HEK293T (cell line): ENCODE measurements at places on chromosomes 7 and 10.

- DNase-seq = no peak
Measured at GRCh38 chr10:98231417-98231816, 36.6 kb downstream of the LOXL4 start.

- no peak for DNase-seq
Measured at GRCh38 chr10:62858364-62858763, 42.2 kb upstream of the EGR2 start.

DNA sequence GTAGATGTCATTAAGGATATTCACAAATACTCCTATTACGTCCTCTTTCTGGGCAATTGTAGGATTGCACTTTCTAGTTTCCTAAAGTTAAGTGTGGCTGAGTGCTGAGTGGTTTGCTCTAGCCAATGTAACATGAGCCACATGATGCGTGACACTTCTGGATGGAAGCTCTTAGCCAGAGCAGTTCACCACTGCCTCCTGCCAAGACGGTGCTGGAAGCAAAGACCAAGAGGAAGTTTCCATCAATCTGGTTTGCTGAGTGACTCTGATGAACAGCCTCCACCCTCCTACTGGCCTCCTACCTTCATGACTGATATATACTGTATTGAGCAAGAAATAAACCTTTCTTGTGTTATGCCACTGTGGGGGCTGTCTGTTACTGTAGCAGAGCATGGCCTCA lies 318.1 kb downstream of the KCNMA1 start:
- no peak for DNase-seq

DNA sequence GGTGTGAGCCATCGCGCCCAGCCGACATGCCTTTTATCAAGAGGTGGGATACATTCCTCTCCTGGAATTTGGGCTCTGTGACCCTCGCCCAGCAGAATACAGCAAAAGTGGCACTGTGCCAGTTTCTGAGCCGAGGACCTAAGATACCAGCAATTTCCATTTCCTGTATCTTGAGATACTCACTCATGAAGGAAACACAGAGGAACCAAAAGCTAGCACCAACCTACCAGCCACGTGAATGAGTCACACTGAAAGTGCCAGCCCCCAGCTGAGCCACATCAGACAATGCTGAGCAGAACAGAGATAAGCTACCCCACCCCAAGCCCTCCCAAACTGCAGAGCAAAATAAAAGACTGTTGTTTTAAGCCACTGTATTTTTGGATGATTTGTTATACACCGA lies 56.3 kb downstream of the CACUL1 start:
- peak; percentile 18 for DNase-seq

DNA sequence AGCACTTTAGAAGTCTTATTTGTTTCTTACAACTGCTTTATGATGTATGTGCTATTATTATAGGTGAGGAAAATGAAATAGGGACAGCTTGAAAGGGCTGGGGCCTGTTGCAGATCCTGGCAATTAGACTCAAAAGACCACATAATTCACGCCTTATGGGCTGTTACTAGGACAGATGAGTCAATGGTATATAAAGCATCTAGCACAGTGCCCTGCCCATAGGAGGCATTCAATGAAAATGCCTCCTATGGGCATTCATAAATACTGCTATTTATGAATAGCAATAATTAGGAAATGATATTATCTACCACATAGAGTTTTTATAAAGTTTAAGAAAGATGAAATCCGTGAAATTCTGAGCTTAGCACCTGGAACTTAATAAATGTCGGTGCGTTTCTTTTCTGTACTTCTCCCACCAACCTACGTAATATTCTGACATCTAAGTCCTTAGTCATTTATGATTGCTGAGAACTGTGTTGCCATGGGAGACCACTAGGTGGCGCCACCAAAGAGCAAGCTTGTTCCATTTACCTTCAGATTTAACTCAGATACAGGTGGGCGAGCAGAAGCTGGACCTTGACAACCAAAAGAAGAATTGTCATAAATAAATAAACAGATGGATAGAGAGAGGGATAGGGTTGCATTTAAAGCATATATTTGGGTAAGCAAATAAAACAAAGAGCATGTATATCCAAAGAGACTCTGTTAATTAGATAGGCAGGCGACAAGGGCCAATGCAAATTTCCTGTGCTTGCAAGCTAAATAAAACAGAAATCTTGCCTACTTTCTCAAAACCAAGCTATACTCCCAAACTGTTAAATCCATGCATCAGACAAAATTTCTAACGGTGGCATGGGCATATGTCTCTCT lies 699.9 kb downstream of the INHBA start:
- DNase-seq = peak; percentile 36

GRCh38 chr7:27066148-27066547 lies 29.7 kb downstream of the HOXA1 start:
- no peak for DNase-seq

DNA sequence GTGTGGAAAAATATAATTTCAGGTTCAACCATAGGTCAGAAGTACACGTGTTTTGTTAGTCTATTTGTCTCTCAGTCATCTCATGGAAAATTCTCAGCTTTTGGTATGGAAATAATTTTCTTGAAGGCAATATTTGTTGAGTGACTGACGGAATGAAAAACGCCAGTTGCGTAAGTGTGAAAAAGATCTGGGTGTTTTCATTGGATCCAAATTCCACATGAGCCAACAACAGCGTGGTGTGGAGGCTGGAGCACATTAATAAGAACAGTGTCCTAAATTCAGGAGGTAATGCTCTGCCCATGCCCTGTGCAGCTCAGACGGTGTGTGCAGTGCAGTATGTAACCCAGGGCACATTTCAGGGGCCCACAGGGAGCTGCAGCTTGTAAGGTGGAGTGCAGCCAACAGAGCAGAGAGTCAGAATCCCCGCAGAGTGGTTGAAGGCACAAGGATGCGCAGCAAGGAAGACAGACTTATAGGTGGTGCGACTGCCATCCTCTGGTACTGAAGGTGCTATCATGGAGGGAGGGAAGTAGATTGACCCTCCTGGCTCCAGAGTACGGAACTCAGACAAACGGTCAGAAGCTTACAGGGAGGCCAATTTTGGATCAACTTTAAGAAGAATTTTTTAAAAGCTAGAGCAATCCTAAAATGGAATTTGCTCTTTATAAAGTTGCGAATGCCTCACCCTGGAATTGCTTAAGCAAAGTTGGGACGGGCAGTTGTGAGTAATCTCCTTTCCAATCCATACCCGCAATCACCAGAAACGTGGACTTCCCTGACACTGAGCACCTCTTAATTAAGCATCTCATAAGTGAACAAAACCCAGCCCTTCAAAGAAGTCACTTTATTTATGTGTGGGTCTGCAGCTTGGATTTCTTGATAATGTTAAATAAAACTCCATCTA lies 38.0 kb downstream of the EGFR start:
- DNase-seq = no peak

DNA sequence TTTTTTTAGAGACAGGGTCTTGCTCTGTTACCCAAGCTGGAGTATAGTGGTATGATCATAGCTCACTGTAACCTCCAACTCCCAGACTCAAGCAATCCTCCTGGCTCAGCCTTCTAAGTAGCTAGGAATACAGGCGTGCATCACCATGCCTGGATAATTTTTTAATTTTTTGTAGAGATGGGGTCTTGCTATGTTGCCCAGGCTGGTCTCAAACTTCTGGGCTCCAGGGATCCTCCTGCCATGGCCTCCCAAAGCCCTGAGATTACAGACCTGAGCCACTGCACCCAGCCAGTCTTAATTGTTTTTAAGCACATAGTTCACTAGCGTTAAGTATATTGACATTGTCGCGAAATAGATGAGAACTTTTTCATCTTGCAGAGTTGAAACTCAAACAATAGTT lies 2.0 kb downstream of the SUPV3L1 start:
- DNase-seq = no peak

GRCh38 chr7:42046483-42046882 lies 190.5 kb downstream of the GLI3 start:
- DNase-seq = no peak

- DNase-seq = no peak
Measured at GRCh38 chr7:93258661-93259060, 26.5 kb downstream of the VPS50 start.

GRCh38 chr7:6654113-6654841 lies 17.2 kb downstream of the ZNF316 start:
- DNase-seq = no peak

- DNase-seq = no peak
Measured at GRCh38 chr10:97570789-97571471, 1.6 kb upstream of the ANKRD2 start.

GRCh38 chr7:85101347-85101746 lies 85.5 kb downstream of the SEMA3D start:
- no peak for DNase-seq

GRCh38 chr7:11294218-11294617 lies 320.5 kb downstream of the PHF14 start:
- no peak for DNase-seq

GRCh38 chr10:127612-128432 lies 7.4 kb upstream of the ZMYND11 start:
- no peak for DNase-seq

DNA sequence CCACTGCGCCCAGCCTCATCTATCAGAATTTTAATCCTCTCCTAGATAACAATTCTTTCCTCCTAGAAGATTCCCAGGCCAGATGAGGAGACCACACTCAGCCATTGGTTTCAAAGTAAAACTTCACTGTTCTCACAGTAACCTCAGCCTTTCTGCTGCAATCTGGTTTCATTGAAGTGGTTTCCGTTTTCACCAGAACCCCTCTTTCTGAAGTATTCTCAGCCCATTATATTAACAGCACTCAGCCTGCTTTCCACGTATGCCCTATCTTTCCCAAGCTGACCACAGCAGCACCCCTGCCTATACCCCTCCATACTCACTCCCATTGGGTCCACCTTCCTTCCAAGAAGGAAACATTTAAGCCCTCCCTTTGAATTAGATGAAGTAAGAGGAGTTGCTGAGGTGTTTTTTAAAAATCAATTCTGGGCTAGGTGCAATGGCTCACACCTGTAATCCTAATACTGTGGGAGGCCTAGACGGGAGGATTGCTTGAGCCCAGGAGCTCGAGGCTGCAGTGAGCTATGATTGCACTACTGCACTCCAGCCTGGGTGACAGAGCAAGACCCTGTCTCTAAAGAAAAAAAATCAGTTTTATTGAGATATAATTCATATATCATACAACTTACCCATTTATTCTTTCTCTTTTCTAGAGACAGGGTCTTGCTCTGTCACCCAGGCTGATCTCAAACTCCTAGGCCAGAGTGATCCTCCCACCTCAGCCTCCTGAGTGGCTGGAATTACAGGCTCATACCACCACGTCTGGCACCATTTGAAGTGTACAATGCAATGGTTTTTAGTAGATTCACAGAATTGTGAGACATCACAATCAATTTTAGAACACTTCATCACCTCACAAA lies 11.3 kb downstream of the PLAU start:
- DNase-seq = no peak

- no peak for DNase-seq
Measured at GRCh38 chr10:34449836-34450235, 365.3 kb downstream of the PARD3 start.

DNA sequence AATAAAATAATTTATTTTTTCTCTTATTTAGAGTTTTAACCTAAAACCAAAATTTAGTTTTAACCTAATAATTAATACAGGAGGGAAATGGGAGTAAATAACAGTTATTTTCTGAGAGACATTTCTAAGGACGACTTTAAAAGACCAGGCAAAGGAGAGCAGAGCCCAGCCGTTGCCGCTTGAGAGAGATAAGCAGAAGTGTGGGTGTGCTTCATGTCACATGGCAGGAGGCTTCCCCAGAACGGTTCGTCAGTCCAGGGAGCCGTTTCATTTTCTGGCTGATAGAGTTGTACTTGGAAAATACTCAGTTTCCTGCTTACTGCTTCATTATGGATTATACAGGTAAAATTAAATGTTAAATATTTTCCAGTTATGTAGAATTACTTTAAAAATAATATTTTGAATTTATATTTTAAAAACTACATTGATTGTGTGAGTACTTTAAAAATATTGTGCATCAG lies 61.4 kb downstream of the ST7 start:
- DNase-seq = peak; percentile 44

DNA sequence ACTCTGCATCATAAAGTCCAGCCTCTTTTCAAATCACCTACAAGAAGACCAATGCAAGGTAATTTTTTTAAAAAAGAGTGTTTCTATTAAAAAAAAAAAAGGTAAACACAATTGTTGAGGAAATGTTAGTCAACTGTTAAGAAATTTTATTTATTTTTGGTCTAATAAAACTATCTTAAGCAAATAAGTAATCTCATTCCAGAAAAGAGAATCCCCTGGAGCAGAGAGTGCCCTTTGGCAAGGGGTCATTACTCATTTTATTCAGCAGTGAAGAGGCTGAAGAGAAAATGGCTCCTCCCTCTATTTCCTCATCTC lies 63.4 kb upstream of the GSDME start:
- no peak for DNase-seq
